ENCODE measurements at places on chromosomes 6 and 20.
A peak's percentile ranks its signal among the peaks of the same experiment; 100 is the strongest.

DNA sequence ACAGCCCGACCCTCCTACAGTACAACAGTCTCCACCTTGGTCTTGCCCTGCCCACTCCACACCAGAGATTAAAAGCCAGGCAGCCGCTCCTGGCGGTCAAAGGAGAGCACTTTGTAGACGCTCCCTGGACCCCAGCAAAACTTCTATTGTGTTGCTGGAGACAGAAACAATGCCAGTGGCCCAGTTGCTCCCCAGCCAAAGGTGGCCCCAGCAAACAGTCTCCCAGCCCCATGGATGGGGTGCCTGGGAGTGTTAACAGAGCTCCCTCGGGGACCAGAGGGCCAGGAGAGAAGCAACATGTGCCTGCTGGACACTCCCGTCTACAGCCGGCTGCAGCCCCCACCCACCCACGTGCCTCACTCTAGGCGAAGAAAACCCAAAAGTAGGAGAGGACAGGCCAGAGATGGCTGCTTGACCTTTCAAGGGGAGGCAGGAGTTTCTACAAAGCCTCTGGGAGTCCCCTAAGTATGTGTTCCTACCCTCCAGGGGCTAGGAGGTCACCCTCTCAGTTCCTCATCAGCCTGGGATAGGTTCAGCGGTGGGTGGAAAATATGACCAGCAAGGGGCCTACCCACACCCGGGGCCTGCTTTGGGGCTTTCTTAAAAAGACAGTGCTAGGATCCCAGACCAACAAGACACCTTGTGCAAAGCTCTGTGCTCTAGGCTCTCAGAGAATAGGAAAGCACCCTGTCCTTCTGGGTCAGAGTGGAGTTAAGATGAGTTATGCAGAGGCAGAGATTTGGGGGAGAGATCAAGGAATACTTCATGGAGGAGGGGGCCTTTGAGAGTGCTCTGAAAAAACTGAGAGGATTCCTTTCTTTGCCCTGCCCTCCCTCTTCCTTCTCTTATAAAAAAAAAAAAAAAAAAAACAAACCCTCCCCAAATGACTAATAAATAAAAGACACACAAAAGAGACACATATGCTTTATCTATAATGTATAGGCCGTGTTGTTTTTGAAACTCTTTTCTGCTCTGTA, 19.0 kb upstream of the PREX1 start:
- DNase-seq = no peak

DNA sequence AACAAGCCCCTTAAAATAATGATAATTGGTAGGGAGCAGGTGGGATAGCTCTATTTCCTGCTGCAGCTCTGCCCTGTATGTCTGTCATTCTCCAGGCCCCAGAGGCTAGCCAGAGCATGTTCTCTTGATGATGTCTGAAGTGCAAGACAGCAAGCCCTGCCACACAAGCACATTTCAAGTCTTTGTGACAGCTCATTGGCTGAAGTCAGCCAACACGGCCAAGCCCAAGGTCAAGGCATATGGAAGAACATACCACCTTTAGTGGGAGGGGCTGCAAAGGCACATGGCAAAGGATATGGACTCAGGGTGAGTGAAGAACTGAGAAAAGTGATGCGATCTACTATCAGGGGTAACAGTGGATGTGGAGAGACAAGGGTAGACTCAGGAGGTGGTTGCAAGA, 116.1 kb downstream of the PRND start:
- DNase-seq = no peak

DNA sequence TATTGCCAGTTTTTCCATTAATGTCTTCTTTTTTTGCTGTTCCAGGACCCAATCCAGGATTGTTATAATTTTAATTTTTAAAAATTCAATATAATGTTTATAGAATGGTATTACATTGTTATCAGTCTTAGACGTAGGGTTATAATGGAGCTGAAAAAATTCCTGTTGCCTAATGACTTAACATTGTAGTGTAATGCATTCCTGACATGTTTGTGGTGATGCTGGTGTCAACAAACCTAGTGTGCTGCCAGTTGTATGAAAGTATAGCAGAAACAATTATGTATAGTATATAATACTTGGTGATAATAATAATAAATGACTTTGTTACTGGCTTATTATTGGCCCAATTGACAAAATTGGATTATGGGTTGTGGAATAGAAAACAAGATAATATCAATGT, 30.4 kb downstream of the KIZ start:
- peak; percentile 83 for DNase-seq

DNA sequence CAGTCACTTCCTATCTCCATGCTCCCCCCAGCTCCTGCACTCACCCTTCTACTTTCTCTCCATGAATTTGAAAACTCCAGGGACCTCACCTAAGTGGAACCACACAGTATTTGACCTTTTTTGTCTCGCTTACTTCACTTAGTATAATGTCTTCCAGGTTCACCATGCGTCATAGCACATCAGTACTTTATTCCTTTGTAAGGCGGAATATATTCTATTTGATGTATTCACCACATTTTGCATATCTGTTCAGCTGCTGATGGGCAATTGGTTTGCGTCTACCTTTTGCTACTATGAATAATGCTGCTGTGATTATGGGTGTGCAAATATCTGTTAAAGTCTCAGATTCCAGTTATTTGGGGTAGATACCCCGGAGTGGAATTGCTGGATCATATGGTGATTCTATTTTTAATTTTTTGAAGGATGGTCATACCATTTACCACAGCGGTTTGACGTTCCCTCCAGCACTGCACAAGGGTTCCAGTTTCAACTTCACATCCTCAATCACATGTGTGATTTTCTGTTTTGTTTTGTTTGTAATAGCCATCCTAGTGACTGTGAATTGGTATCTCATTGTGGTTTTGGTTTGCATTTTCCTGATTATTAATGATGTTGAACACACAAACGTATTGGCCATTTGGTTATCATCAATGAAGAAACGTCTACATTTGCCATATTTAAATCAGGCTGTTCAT, 20.3 kb upstream of the SYNDIG1 start:
- DNase-seq = no peak

GRCh38 chr6:82818727-82819126, 246.9 kb downstream of the UBE3D start:
- DNase-seq = peak; percentile 10

DNA sequence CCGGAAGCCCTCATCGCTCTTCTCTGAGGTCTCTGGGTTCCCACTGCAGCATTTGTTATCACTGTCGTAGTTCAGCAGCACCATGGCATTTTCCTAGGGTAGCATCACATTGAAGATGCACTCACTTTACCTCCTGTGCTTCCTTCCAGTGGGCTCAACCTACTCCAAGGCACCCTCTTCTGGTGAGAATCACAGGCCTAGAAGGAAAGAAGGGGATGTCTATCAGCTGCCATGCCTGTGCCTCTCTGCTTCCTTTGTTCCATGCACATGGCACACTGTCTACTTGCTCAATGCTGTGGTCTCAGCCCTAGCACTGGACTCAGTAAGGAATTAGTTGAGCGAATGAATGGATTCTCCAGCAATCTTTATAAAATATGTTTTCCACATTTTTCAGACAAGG, 22.6 kb downstream of the CST4 start:
- peak; percentile 26 for DNase-seq

GRCh38 chr6:33082702-33083101, 6.9 kb downstream of the HLA-DPB1 start:
- peak; percentile 9 for DNase-seq

DNA sequence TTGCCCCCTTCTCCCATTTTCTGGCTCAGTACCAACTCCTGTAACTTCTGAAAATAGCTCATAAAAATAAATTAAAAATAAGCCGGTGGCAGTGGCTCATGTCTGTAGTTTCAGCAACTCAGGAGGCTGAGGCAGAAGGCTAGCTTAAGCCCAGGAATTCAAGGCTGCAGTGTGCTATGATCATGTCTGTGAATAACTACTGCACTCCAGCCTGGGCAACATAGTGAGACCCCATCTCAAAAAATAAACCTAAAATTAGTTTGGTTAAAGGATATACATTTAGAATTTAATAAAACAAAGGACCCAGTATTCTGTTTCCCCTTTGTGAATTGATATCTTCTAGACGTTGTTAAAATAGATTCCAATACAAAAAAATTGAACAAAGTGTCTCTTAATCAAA, 10.5 kb downstream of the PRDM13 start:
- DNase-seq = no peak

GRCh38 chr6:170034294-170034693, 256.6 kb downstream of the DLL1 start:
- DNase-seq = no peak

DNA sequence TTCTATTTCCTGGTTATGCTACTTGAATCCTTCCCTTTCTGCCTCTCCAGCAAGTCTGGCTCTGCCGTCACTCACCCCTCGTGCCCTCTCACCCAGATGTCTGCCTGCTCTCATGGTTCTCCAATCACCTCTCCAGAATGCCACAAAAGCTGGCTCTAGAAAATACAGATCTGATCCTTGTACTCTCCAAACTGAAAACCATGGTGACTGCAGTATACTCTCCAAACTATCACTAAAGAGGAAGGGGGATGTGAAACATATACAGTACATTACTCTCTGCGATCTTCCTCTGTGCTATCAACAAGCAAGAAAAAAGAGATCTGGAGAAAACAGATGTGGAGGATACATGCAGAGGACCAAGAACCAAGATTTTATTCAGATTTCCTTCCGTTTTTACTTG, 91.1 kb downstream of the ATXN1 start:
- DNase-seq = no peak

- no peak for DNase-seq
Observed at GRCh38 chr6:170523256-170524171, 29.6 kb downstream of the PSMB1 start.

- no peak for DNase-seq
Observed at GRCh38 chr6:69985180-69985579, 118.8 kb downstream of the COL19A1 start.

- DNase-seq = peak; percentile 70
Observed at GRCh38 chr6:21109391-21110178, 484.0 kb upstream of the SOX4 start.

GRCh38 chr20:10398834-10399369, 35.1 kb downstream of the MKKS start:
- no peak for DNase-seq

DNA sequence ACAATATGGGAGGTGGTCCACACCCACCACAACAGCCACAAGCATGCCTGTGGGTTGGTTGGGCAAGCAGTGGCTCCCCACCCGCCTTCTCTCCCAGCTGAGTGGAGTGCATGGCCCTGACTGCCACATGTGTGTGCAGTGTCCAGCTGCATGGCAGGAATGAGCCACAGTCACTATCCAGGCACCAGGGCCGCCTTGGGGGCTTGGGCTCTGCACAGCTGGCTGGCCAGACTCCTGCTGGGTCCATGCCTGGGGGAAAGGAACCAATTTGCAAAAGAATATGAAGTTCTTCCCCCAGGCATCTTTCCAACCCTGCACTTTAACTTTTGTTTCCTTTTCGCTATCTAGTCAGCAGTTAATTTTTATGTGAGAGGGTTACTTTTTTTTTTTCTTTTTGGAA, 11.6 kb upstream of the ASCC3 start:
- no peak for DNase-seq

GRCh38 chr20:31587545-31588389, 17.3 kb upstream of the ID1 start:
- peak; percentile 82 for DNase-seq

GRCh38 chr20:62650551-62651284, 8.4 kb downstream of the SLCO4A1 start:
- DNase-seq = no peak

DNA sequence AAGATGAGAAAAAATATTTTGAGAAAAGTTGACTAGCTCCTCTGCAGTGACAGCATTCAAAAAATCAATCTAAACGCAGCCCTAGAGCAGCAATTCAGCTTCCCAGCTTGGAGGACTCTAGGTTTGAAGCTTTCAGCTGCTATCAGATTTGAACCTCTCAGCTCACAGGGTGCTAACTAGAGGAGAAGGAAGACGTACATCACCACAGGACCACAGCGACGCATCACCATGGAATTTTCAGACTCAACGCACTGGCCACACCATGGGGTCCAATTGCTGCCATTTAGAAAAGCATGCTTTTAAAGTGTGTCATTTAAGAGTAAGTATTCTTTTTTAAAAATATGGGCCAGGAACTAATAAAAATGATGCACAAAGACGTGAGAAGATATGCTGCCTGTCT, 45.0 kb upstream of the FUCA2 start:
- DNase-seq = peak; percentile 50

DNA sequence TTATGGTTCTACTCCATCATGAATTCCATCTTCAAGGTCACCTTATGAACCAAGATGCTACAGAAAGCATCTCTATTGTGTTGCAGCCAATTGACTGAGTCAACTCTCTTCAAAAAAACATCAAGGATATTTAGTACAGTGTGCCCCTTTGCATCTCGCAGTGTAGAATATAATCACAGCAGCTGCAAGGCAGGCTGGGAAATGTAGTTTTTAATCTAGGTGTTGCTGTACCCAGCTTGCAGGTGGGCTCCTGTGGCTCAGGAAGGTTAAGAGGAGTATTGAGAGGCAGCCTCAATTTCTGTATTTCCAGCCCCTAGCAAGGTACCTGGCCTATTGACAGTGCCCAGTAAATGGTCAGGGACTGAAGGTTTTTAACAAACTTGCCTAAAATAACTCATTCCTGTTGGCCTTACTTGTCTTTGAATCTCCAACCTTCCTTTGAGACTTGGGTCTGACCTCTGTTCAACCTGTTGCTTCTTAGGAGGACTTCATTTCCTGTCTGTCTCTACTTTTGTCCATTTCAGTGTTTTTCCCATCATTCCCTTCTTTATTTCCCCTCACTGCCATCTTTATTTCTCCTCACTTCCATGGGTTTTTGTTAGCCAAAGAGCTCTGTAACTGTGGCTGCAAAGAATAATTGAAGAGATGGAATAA, 150.5 kb downstream of the DNAH8 start:
- DNase-seq = no peak

DNA sequence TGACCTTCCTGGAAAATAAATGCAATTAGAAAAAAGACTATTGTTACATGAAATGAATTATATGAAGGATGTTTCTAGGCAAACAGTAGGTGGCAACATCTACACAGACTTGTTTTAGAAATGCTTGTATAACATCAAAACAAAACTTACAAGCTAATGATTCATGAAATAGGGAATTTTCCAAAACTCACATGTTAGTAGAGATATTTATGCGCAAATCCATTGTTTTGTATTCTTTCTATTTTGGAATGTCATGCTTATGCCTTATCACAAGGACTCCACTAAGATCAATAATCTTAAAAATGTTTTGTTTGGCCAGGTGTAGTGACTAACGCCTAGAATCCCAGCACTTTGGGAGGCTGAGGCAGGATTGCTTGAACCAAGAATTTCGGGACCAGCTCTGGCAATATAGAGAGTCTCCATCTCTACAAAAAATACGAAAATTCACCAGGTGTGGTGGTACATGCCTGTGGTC, 32.3 kb upstream of the LGSN start:
- DNase-seq = peak; percentile 71
